ENCODE measurements at places on chromosomes 12 and 14.

DNA sequence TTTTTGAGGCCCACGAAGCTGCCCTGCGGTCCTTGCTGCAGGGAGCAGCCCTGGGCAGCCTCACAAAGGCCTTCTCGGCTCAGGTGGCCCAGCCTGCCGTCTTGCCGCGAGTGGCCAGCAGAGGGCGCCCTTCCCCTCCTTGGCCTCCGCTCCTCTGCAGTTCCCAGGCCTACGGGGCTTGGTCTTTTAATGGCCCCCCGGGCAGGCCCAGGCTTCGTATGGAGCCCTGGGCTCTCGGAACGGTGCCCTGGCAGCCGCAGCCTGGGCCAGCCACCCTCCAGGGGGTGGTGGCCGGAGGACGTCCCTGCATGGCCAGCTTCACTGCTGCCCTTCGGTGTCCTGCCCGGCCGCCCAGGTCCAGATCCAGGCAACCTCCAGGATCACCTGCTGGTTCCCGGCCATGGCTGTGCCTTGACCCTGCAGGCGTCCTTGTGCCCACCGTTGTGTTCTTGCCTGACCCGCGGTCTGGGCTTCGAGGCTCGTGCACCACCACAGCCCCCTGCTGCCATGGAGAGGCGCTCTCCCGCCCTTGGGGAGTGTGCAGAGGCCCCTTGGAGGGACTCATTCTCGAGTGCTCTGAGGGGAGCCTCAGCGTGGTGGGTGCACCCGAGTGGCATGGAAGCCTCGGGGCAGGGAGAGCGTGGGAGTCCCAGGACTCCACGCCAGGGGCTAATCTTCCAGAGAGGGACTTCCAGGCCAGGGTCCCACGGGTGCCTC lies 9.4 kb downstream of the ASPG start:
- DNase-seq, result peak; percentile 37

DNA sequence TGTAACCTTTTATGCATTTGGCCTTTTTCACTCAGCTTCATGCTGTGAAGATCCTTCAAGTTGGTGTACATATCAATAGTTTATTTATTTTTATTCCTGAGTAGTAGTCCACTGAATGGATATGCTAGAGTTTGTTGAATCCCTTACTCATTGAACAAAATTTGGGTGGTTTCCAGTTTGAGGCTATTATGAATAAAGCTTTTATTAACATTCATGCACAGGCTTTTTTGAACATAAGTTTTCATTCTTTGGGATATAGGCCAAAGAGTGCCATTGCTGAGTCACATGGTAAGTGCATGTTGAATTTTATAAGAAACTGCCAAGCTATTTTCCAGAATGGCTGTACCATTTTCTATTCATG lies 59.5 kb upstream of the CAPRIN2 start:
- no peak for DNase-seq

- DNase-seq, result no peak
These were observed 286.4 kb upstream of the TMEM132C start for GRCh38 chr12:127980585-127980984.

- DNase-seq, result no peak
These were observed 98.8 kb downstream of the DUSP6 start for GRCh38 chr12:89253488-89253887.

DNA sequence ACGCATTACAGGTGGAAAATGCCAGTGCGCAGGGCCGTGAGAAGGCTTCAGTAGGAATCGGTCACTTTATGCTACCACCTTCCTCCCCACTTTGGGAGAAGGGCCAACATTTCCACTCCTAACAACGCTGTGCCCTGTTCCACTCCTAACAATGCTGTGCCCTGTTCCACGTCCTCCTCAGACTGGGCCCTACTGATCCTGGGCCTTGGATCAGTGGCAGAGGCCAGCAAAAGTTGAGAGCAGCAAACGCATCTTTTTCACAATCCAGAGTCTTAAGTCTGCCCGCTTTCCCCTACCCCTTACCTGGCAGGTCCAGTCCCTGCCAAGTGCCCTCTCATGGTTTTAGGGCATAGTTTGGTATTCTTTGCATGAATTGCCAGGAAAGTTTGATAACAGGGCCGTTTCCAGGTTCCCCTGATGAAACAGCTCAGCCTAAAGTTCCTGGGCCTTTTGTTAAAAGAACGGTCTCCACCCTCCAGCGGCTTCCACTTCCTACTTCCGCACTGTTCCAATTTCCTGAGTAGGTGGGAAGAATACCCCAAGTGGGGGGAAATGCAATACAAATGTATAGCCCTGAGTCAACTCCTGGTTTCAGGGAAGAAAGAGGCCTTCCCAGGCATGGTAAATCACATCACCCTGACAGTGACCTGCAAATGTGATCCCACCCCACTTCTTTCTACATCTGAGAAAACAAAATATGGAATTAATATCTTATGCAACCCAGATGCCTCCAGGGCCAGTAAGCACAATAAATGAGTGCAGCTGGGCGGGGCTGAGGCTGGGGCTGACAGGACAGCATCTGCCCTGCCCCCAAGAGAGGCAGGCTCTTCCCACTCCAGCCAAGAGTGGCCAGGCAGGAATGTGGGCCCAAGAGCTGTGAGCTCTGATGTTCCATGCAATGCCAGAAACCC lies 15.0 kb downstream of the KCTD10 start:
- DNase-seq, result peak; percentile 35

DNA sequence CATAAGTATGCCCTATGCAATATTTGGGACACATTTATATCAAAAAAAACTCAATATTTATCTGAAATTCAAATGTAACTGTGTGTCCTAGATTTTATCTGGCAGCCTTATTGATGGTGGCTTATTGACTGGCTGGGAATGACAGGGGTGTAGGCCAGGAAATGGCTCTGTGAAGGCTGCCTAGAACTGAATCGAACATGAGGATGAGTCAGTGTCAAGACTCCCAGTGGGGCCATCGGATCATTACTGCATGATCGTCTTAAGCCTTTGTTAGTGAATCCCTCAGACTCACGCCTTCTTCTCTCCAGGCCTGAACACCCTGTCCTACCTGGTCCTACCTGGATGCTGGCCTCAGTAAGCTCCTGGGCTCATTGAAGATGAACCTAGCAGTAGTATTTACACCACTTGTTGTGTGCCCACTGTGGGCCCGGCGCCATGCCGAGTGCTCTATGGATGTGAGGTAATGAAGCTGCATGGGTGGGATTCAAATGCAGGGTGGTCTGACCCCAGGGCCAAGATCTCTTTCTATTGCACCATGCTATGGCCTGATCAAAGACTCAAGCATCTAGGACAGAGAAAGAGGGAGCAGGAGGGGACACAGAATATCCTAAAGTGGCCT lies 21.0 kb upstream of the FAIM2 start:
- DNase-seq, result no peak

- DNase-seq, result no peak
These were observed 2.0 kb downstream of the EFCAB11 start for GRCh38 chr14:89952576-89952975.

- DNase-seq, result no peak
These were observed 343.7 kb upstream of the FKBP4 start for GRCh38 chr12:2451025-2451424.

DNA sequence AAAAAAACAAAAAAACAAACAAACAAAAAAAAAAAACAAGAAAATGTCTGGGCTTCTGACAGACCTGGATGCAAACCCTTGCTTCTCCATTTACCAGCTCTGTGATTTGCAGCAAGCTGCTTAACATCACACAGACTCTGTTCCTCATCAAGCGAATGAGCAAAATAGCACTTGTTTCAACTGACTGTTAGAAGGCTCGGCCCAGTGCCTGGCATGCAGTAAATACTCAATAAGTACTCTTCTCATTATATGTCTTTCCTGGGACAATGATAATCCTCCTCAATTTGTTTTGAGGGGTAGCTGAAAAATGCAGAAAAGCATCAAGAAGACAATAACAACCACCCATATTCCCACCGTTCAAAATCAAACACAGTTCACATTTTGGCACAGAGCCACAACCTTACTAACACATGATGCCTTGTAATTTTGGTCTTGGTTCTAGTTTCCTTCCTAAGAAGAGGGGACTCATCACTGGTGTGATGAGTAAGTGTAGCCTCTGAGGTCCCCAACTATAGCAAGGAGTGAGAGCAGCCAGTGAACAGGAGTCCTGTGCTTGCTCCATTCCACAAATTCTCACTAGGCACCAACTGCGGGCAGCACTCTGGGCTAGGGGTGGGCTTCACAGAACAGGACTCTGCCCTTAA lies 60.4 kb downstream of the TTC7B start:
- no peak for DNase-seq

- no peak for DNase-seq
These were observed 148.8 kb upstream of the GARIN6 start for GRCh38 chr12:99498756-99499155.

DNA sequence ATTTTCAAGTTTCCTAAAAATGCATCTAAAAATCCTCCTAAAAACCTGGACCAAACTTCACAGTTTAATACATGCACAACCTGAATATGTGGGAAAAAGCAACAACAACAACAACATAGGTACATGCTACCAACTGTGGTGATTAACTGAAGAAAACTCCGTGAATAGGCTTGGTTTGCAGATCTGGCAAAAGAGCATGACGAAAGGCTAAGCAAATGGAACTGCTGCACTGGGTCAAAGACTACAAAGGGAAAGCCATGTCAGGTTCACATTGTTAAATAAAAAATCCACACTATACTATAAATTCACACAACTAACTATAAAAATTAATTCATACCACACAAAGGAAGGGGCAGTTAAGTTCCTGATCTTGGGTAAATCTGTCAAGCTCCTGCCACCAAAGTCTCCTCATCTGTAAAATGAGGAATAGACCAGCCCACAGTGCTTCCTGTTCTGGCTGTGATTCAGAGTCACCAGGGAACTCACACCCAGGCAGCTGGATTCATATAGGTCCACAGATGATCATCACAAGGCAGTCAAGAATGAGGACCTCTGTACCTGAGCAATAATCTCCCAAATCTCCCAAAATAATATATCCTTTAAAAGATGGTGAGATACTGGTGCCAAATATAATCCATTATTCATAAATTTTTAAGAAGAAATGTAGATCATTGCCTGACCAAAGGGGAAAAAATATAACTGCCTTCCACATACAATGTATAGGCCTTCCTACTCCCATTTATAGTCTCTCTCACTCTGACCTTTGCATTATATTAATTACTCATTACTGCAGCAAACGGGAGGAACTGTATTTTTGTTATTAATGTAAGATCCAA lies 7.0 kb downstream of the CORO1C start:
- DNase-seq, result no peak

DNA sequence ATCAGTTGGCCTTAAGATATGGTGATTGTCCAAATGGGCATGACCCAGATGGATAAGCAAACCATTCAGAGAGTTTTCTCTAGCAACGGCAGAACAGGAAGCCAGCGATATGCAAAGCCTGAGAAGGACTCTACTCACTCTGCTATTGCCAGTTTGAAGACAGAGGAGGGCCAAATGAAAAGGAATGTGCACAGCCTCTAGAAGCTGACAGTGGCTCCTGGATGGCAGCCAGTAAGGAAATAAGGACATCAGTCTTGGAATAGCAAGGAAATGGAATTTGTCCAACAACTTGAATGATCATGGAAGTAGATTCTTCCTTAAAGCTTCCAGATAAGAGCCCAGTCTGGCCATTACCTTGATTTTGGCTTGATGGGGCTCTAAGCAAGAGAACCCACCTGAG lies 60.0 kb downstream of the TMTC2 start:
- no peak for DNase-seq

DNA sequence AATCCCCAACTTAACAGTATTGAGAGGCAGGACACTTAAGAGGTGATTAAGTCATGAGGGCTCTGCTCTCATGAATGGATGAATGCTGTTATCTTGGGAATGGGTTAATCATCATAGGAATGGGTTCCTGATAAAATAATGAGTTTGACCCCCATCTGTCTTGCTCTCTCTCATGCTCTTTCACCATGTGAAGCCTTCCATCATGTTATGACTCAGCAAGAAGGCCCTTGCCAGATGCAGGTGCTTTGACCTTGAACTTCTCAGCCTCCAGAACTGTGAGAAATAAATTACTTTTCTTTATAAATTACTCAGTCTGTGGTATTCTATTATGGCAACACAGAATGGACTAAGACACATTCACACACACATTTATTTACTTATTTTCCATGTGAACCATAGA lies 89.0 kb upstream of the PPM1H start:
- no peak for DNase-seq

DNA sequence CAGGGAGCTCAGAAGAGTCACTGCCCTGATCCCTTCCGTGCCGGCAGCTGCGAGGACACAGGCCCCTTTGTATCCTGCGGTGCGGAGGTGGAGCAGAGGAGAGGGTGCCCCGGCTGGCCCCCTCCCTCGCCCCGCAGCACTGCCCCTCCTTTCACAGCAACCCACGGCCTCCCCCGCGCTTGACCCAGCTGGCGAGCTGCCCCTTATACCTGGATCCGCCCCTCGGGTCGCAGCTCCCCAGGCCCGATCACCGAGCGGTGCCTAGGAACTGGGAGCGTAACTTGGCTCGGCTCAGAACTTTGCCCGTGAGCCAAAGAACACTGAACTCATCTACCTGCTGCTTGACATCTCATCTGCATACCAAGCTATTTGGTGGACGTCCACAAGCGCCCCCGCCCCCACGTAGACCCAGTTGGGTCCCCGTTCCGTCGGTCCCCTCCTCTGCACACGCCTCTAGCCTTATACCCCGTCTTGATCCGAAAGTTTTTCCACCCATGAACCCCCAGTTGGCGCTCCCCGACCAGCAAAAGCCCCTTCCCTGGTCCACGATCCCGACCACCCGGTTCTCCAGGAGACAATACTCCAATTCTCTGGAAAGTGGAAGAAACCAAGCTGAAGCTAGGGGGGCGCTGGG lies 697 bp upstream of the DNAJC14 start:
- peak; percentile 54 for DNase-seq

DNA sequence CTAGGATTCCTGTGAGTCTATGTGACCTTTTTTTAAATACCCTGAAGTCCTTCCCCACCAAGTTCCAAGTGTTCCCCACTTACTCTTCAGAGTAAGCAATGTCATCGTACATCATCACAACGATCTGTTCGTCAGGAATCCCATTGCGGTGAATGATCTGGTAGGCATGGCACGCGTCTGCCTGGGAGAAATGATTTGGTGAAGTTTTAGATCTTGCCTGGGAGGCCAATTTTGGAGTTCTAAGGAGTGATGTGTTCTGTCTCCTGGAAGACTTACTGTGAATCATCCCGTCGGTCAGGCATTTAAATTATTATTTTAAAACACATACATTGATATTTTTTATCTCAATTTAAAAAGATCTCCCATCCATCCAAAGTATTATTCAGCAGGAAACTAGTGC lies 29.8 kb downstream of the LGMN start:
- no peak for DNase-seq

GRCh38 chr12:59763835-59764234 lies 168.0 kb downstream of the SLC16A7 start:
- DNase-seq, result no peak

- no peak for DNase-seq
These were observed 1293.6 kb downstream of the AACS start for GRCh38 chr12:126358806-126359205.

- no peak for DNase-seq
These were observed 57.2 kb upstream of the ZDHHC17 start for GRCh38 chr12:76706761-76707160.

DNA sequence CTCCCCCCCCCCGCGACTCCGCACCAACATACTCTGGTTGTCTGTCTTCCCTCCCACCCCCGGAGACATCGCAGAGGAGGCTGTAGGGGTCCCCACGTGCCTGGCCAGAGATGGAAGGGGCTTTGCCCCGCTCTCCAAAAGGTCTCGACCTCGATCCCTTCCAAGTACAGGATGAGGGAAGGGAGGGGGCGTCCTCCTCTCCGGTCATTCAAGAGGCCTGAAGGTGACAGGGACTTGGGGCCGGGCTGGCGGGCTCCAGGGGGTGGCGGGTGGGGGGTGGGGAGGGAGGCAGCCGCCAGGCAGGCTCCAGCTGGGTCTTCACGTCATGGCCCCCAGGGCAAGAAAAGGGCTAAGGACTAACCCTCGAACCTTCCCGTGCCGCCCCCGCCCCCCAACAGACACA lies 15.1 kb downstream of the TBX3 start:
- no peak for DNase-seq

- no peak for DNase-seq
These were observed 26.1 kb upstream of the ANP32D start for GRCh38 chr12:48446161-48446776.

Measured in hindlimb muscle (tissue), 1 donor.